ENCODE measurements at places on chromosomes 6 and 20. TPM values are rescaled to one million over a fixed set of nuclear protein-coding genes. Genes with fewer than 3 reads are reported as not detected.
A peak's percentile ranks its signal among the peaks of the same experiment; 100 is the strongest.

DNA sequence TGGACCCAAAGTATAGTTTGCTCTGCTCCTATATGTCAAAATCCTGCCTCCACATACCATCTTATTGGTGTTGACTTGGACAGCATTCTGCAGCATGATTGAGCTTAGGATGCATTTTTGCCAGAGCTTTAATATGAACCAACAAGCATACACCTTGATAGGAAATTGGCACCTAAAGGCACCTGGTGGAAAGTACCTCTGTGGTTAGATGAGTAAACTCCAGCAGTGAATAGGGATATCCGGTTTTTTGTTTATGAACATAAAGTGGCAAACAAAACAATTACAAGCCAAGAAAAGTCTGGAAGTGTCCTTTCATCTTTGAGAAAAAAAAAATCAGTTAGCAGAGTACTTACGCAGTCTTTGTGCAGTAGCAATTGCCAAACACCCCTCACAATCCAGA lies 6.2 kb upstream of the CYP24A1 start:
- DNase-seq: no peak

DNA sequence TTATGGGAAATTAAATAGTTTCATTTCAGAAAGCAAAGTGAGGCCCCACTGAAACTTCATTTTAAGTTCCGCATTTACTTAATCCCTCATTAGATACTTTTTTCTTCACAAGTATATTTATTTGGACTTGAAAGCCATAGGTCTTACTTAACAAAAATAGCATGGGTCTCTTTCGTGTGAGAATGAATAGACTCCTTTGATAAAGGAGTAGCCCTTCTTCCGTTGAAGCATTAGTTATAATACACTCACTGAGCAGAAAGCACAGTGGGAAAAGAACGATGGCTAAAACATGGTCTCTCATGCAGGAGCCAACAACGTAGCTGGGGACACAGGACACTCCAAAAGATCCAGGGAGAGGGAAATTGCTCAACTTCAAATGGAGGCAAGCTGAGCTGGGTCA lies 130.4 kb downstream of the SLC23A2 start:
- no peak for DNase-seq

DNA sequence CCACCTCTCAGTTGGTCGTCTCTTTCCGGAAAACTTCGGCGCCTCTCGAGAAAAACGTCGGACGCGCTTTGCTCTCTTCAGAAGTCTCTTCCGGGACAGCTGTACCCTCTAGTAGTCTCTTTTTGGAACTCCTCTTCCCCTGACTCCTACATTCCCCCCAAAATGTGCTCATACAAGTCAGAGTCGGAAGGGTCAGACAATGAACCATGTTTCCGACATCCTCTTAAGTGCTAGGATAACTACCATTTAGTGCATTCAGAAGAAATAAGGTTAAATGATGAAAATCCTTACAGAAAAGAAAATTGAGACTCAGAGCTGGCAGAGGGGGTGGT lies 476 bp upstream of the TP53RK start:
- no peak for DNase-seq

- peak; percentile 82 for DNase-seq
These were observed at the start of gene SNX21 for GRCh38 chr20:45833030-45833882. Gene SNX21 (plus strand): TSS chr20:45833799. CDS start chr20:45833920, 121 bp downstream.

DNA sequence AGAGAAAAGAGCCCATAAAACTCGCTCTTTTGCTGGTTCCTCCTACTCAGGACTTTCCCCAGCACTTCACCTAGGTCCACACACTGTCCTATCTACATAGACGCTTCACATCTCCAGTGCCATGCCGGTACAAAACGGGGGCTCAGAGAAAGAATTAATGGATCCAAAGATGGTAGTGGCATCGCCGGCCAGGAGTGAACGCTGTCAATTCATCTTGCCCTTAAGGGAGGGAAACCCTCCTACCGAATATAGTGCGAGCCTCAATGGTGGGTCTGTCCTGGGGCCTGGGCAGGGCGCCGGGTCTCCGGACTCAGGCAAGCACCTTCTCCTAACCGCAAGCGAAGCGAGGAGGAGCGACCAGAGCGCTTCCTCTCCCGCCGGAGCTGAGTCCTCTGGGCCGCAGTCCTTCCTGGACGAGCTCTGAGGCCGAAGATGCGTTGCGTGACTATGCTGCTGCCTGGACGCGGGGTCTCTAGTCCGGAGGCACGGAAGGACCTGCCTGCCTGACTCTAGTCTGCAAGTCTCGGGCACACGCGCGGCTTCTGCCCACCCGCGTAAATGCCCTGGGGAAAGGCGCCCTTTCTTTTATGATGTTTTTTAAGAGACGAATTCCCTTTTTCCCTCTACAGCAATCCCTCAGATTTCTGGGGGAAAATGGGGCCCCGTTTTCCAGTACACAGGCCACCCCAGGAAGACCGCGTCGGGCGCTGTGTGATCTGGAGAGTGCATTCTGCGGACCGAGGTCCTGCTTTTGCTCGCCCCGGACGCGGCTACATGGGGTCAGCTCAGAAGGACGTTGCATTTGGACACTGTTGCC lies 100.1 kb upstream of the PRDM1 start:
- DNase-seq: peak; percentile 23

GRCh38 chr6:89508755-89509563 lies 76.0 kb downstream of the ANKRD6 start:
- DNase-seq: peak; percentile 9

GRCh38 chr20:37567671-37568588 lies 40.3 kb upstream of the BLCAP start:
- DNase-seq: no peak

DNA sequence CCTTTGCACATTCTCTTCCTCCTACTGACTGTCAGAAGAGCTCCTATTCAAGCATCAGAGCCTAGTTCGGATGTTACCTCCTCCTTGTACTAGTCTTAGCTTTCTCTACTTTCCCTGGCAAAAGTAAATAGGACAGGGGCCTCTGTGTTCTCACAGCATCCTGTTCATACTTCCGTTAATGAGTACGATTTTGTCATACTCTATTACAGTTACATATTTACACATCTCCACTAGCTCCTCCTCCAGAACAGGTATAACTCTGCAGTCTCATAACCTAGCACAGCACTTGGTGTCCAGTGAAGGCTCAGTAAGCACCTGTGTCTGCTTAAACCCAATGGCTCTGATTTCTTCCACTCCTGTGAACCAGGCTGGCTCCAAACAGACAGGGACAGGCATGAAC lies 7.0 kb downstream of the ELMO2 start:
- DNase-seq: no peak

DNA sequence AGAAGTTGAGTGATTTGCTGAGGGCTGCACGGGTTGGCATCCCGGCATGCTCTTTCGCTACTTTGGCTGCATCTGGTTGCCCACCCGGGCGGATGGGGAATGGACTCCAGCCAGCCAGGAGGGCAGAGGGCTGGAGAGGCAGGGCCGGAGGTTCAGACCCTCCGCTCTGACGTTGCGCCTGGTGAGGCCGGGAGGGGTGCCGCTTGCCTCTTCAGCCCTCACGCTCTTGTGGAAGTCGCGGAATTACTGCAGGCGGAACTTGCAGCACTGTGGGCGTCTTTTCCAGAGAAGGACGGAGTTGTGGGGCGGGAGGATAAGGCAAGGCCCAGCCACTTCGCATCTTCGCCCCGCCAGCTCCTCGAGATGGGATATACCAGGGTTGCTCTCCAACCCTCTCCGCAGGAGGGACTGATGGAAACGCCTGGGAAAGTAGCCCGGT lies 656 bp downstream of the RTEL1 start:
- no peak for DNase-seq

GRCh38 chr20:60585651-60586050 lies 627.4 kb downstream of the CDH26 start:
- no peak for DNase-seq

DNA sequence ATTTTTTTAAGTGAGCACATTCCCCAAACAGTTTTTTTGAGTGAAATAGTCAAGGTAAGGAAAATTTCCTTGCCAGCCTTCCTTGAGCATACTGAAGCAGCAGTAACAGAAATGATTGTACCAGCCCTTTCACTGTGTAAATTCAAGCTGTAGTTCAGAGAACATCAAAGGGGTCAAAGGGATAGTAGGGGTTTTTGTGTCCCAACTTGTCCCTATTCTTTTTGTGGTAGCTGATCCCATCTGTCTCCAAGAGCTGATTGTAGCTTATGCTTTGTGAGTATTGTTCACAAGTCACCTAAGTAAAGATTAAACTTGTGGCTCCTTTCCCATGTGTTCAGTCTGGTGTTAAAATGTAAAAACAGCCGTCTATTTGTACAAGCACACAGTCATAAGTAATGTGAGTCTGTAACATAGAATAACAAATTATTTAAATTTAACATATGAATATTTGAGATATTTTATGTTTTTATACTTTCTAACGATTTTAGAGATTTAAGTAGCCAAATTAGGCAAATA lies 185.0 kb downstream of the CENPW start:
- DNase-seq: no peak

GRCh38 chr6:95589826-95590570 lies 12.7 kb downstream of the MANEA start:
- DNase-seq: no peak

DNA sequence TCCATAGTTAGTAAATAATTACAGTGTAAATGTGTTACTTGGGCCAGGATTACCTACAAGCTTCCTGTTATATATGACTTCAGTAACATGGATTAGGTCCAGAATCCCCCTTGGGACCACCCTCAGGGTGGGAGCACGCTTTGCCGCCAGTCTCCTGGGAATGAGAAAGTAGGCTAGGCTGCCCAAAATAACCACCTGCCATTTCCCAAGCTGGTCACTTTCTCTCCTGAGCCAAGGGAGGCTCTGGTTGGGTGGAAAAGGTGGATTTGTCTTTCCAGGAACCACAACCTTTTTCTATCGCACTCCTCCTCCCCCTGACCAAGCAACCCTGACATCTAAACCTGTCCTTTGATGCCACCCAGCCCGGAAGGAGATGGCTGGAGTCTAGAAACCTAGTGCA lies 9.6 kb upstream of the RIMS4 start:
- DNase-seq: no peak

- DNase-seq: no peak
These were observed 173.0 kb downstream of the GMDS start for GRCh38 chr6:2072453-2072852.

DNA sequence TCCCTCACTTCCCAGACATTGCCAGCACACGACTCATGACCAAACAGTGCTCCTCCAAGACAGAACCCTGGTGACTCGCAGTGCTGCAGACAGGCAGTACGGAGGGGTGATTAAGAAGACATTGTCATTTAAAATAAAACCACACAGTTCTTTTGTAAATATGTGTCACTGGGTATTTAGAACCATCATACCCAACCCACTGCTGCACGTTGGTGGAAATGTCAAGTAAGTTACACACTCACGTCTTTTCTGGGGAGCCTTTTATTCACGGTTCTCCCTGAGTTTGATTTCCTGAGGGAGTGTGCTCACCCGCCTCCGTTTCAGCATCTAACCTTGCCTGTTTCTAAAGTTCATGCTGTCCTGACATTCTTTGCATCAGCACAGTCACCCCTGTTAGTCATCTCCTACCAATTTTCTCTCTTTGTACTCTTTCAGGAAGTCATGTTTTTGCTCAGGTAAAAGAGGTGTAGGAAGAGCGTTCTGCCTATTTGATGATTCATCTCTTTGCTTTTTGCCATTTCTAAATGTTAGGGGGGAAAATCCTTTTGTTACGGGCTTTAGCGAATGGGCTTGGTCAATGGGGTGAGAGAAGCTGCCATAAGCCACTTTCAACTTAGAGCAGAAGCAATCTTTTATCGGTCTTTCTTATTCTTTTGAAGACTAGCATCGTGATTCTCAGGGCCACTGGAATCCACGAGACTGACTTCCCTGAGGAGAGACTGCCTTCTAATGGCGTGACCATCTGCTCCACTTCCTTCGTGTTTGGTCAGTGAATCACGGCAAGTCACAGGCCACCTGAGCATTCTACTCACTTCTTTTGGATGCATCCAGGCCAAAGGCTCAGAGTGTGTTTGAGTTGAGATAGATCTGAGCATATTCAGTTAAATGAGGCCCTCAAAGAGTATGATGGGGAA lies 512.8 kb upstream of the JARID2 start:
- no peak for DNase-seq

KCNK15 gene
- total RNA-seq: 0.25 TPM

SAMD10 gene
- 9.5 TPM for total RNA-seq

GNRH2 gene
- total RNA-seq: not detected

DEF6 gene
- total RNA-seq: 10.3 TPM

EPB41L1 gene
- total RNA-seq: 63.1 TPM

TCP11 gene
- not detected for total RNA-seq

UBD gene
- 2.7 TPM for total RNA-seq

LRRC73 gene
- 0.95 TPM for total RNA-seq
